HepG2 (cell line): ENCODE measurements at places on chromosomes 5 and 9. TPM values are rescaled to one million over a fixed set of nuclear protein-coding genes. Genes with fewer than 3 reads are reported as not detected.

DNA sequence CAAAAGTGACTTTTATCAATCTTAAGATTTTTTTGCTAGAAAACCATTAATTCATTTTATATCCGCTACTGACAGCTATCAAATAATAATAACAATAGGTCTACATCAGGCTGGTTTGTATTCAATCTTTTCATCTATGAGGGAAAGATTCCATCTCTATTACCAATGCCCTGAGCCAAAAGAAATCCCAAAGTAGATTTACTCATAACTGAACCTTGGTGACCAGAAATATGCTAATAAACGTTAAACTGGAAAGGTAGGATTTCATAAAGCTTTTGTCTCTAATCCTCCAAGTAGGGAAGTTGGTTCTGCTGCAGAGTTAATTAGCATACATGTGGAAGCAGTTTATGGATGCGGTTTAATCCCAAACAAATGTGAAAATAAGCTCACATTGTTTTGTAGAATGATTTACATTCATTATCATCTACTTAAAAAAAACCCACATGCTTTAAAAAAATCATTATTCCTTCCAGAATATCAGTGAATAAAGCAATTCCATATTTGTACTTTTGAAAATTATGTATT lies 715.5 kb downstream of the CETN3 start:
- DNase-seq: no peak

SV2C gene
- not detected in 2 replicates for total RNA-seq

MAMDC4 gene
- total RNA-seq: 1.2 and 6.0 TPM in 2 replicates

SPTAN1 gene
- 23.5 and 106 TPM in 2 replicates for total RNA-seq

NUTM2G gene
- not detected in 2 replicates for total RNA-seq

RETREG1 gene
- total RNA-seq: not detected in 2 replicates

SPINK6 gene
- not detected in 2 replicates for total RNA-seq

DNA sequence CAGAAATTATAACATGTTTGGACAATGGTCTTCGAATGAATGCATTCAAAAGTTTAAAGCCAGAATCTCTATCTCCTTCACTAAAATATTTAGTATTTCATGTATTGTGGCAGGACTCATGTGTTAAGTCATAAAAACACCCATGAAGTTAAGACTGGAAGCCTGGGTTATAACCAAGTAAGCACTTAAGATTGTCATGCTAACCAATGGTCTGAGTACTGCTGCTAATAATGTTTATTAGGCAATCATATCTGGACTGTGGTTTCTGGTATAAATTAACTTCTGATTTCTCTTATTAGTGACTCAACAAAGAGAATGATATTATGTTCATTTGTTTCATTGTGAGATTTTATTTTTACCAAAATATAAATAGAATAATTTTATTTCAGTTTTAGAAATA lies 297.9 kb upstream of the EDIL3 start:
- no peak for DNase-seq

GRCh38 chr5:135050244-135050767 lies 16.3 kb upstream of the PITX1 start:
- DNase-seq: no peak

GRCh38 chr5:138949988-138950387 lies 74.9 kb upstream of the LRRTM2 start:
- DNase-seq: no peak

- no peak for DNase-seq
Observed at GRCh38 chr5:124662181-124662781, 84.2 kb downstream of the ZNF608 start.

GRCh38 chr9:107210775-107211174 lies 72.3 kb upstream of the RAD23B start:
- DNase-seq: no peak

DNA sequence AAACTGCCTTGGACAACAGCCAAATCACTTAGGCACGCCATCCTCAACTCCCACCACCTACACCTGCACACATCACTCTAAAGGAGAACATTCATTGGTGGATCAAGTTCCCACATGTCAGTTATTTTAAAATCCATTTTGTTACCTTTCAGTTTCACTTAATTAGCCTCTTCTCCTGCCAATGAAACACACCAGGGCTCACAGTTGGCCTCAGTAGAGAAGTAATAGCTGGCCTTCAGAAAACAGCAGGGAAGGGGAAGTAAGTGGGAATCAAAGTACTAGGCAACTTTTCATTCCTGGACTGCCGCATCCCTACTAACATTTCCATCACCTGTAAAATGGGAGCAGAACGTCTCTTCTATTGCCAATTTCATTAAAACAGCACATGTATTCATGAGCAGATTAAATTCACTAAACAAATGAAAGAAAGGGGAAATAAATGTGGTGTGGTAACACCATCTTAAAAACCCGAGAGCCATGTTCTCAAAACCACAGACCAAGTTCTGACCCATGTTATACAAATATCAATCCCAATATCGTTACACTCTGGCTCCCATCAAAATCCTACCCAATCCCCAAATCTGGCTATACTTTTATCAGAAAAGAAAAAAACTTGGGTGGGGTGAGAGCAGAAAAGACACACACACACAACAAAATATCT lies 1.7 kb downstream of the SIL1 start:
- no peak for DNase-seq

GRCh38 chr9:76654051-76654461 lies 110.2 kb upstream of the PCA3 start:
- no peak for DNase-seq

BARHL1 gene
- not detected in 2 replicates for total RNA-seq

DNA sequence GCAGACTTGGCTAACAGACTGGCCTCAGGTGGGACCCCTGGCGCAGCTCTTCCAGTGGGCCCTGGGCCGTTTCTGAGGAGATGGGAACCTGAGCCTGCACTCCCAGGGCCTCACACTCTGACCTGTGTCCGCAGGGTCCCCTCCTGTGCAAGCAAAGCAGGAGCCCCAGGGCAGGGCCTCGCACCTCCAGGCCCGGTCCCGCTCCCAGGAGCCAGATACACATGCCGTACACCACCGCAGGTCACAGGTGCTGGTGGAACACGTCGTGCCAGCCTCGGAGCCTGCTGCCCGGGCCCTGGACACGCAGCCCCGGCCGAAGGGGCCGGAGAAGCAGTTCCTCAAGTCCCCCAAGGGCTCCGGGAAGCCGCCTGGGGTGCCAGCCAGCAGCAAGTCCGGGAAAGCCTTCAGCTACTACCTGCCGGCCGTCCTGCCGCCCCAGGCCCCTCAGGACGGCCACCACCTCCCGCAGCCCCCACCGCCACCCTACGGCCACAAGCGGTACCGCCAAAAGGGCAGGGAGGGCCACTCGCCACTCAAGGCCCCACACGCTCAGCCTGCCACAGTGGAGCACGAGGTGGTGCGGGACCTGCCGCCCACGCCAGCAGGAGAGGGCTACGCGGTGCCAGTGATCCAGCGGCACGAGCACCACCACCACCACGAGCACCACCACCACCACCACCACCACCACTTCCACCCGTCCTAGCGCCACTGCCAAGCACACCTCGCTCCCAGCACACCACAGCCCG lies 29.2 kb downstream of the NKD2 start:
- DNase-seq: no peak

- peak; percentile 98 for DNase-seq
Observed at GRCh38 chr9:128098297-128099230, 29.0 kb downstream of the PTGES2 start.

GRCh38 chr9:16371306-16371705 lies 499.2 kb downstream of the BNC2 start:
- DNase-seq: no peak

TMEM250 gene
- total RNA-seq: 12.0 and 13.9 TPM in 2 replicates

GRCh38 chr9:84228130-84228720 lies 112.3 kb downstream of the SLC28A3 start:
- DNase-seq: no peak

DNA sequence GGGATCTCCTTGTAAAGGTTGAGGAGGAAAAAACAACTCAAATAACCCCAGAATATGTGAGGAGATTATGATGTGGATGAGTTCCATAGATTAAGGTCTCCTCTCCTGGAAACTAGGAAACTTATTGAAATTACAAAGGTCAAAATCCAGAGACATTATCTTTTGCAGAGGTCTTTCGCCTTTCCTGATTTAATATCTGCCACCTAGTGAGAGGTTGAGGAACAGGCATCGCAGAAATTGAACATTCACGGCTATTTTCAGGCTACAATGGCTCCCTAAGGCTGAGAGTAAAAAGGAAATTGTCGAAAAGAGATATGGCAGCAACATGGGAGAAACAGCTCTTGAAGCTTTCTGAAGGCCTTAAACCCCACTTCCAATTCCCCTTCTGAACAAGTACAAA lies 127.5 kb upstream of the PLCXD3 start:
- DNase-seq: no peak

GRCh38 chr5:160524827-160525226 lies 103.2 kb downstream of the PTTG1 start:
- DNase-seq: no peak

MYOZ3 gene
- total RNA-seq: not detected in 2 replicates

DNA sequence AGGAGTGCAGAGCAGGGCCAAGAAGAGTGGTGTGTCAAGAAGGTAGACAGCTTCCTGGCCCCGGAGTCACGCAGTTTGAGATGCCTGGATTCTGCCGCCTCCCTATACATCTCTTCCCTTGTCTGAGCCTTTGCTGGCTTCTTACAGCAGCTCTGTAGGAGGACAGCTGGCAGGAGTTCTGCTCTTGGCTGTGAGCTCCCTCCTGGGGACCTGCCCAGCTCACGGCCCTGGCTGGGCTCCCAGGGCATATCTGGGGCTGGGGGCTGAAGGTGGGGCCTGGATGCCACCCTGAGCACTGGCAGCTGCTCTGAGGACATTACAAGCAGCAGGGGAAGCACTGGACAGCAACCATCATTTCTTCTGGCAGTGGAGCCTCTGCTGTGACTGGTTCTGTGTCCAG lies 786 bp upstream of the TSSK1B start:
- DNase-seq: no peak

DNA sequence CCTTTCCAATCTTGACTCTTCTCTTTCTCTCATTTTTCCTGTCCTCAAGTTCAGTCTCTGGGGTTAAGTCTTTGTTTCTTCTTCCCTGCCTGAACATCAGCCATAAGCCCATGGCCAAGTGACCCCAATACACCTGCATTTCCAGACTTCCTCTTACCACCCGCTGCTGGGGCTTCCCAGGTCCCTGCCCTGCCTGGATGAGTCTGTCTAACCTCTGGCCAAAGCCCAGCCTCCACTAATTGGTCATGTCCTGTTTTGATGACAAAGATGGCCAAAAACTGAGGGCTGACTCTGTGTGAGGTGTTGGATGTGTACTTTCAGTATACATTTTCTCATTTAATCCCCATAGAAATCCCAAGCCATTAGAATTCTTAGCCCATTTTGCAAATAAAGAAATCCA lies 47.3 kb downstream of the SH3TC2 start:
- DNase-seq: no peak

MPDZ gene
- total RNA-seq: 11.1 and 14.7 TPM in 2 replicates

DNA sequence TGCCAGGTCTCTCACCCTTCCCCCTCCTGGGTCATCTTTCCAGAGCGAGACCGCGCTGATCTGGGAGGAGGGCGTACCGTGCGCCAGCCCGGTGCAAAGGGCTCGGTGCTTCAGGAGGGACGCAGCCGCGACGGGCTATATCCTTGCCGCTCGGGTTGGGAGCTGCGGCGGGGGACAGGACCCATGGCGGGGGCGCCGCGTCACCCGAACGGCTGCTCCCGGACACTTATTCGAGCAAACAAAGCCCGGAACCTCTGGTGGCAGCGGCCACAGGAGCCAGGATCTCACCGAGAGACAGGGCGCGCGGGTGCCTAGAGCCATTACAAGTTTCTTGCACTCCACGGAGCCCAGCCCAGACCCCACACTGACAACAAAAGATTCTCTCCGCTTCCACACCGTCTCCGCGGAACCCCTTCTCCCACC lies 1.3 kb downstream of the SEMA6A start:
- DNase-seq: no peak

MARCHF6 gene
- 39.5 and 48.6 TPM in 2 replicates for total RNA-seq

DNA sequence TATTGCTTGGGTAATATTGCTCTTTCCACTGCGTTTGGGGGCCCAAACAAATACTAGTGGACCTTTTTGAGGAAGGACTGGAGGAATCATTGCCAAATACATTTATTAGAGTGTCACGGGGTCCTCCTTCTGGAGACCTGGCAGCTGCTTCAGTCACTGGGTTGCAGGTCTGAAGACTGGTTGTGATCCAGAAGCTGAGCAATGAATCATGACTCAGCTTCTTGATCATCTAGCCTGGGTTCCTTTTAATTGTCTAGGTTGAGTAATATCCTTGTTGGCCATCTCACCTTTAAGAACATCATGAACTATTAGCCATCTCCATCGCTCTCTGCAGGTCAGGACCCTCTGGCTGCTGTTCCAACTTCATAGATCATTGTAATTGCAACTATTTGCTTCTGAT lies 15.4 kb upstream of the UBAP1 start:
- DNase-seq: no peak

DNA sequence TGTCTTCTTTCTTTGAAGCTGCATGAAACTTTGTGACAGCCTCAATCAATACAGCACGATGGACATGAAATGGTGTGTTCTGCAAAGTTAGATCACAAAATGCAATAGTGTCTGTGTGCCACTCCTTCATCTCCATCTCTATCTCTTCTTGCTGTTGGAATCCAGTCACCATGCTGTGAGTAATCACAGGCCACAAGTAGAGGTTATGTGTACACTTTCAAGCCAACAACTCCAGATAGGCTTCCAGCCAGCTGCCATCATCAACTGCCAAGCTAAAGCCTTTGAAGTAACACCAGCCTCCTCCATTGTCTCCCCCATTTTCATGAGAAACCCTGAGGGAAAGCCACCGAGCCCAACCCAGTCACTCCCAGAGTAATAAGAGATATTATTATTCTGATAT lies 360.6 kb downstream of the PTPRD start:
- DNase-seq: no peak
